RWPE2 (cell line): ENCODE measurements at places on chromosomes 16 and 17.

DNA sequence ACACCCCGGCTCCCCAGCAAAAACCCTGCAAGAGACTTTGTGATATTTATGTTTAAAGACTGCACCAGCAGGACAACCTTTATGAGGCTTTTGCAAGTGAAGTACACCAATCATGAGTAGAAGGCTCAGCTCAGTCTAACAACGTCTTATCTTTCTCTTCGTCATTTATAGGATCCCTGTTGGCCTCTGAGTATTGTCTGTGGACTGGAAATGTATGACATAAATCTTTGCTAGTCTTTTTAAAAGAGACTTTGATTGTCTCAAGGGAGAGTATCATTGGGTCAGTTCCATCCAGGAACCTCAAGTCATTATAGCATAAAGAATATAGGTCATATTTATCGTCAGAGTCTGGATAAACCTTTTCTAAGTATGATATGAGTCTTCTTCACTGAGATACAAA lies 505.0 kb upstream of the SOX9 start:
- DNase-seq: no peak

DNA sequence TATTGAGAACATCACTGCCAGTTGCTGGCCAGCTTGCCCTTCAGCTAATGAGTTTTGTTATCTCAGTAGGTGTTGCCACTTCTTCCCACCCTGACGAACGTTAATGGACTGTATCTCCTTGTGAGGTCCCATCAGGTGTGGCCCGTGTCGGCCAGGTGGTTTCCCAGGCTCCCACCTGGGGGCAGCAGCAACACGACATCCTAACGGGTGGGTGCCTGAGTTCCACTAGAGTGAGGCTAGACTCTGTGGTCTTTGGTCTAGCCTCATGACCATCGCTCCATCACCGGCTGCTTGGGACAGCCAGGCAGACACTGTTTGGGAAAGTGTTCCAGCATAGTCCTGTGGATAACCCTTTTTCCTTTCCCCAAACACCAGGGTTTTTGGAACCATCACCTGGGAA lies 45.6 kb upstream of the LCMT1 start:
- DNase-seq: no peak

DNA sequence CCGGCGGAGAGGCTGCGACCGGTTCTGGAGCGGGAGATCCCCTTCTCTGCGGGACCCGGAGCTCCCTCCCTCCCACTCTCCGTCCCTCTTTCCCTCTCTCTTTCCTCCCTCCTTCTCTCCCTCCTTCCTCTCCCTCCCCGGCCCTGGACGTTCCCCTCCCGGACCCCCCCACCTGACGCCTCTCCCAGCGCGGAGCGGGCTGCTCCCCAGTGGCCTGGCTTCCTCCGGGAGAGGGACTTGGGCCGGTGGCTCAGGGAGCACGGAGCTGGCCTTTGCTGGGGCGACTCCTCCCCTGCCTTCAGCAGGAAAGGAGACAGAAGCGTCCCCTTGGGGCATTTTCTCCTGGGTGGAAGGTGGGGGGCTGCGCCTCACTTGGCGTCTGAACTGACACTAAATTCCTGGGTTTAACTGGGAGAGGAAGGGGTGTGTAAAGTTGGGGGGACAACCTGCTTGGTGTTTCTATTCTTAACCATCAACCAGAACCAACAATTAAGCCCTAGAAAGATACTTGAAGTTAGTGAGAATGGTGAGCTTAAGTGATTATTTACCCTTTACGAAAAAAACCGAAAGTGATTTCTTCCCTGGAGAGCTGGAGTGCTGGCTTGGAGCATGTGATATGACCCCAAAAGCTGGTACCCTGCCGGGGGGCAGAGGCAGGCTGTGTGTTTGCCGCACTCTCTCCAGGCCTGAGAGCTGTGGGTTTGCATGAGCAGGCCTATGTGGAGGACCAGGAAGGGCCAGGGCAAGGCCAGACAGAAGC lies 775 bp downstream of the SPIRE2 start:
- DNase-seq: no peak

GRCh38 chr16:47644661-47645060 lies 183.5 kb downstream of the PHKB start:
- no peak for DNase-seq

- no peak for DNase-seq
Measured at GRCh38 chr17:76263896-76264295, 1.3 kb upstream of the UBALD2 start.

GRCh38 chr16:72985995-72986394 lies 61.9 kb downstream of the ZFHX3 start:
- peak; percentile 33 for DNase-seq

GRCh38 chr16:1650131-1650530 lies 27.9 kb upstream of the JPT2 start:
- no peak for DNase-seq

- DNase-seq: no peak
Measured at GRCh38 chr17:41002814-41003213, 3.1 kb upstream of the KRTAP3-2 start.

DNA sequence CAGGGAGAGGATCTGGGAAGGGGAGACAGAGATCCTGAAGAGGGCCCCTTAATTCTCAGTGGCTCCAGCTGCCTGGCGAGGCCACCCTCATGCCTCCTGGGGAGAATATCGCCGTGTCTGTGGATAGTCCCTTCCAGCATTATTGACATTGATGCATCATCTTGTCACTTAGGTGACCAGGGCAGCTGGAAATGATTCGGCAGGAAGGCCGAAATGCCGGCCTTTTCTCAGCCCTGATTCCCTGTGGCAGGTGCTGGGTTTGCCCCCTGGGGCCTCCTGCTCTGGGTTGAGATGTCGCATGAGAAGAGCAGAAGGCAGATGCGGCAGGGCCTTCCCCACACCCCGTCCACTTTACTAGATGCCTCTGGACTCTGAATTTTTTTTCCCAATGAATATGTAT lies 89.5 kb downstream of the RAP1GAP2 start:
- DNase-seq: no peak

- no peak for DNase-seq
Measured at GRCh38 chr17:21201298-21201595, 12.7 kb downstream of the TMEM11 start.

GRCh38 chr17:80793851-80794267 lies 197.8 kb upstream of the CHMP6 start:
- DNase-seq: no peak

- no peak for DNase-seq
Measured at GRCh38 chr17:42873315-42873714, 22.3 kb downstream of the AOC3 start.

GRCh38 chr17:4179071-4179470 lies 36.1 kb downstream of the CYB5D2 start:
- DNase-seq: no peak

- DNase-seq: no peak
Measured at GRCh38 chr17:76088041-76088867, 9.3 kb downstream of the ZACN start.

- no peak for DNase-seq
Measured at GRCh38 chr17:42673266-42673884, 3.4 kb downstream of the PLEKHH3 start.

DNA sequence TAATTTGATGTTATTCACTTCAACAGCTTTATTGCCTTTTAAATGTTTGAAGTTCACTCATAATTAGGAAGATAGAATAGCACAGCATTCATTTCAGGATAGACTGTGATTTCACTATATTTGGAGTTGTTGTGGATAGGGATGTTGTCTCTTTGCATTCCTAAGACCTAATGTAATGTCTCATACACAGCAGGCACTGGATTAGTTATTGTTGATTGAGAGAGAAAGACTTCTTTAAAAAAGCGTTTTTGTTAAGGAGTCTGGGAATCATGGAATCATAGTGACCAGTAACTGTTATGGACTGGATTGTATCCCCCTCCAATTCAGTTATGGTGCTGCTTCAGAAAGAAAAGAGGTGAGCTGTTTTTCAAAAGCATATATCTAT lies 122.0 kb downstream of the USP22 start:
- DNase-seq: no peak

GRCh38 chr17:17036524-17036998 lies 5.7 kb upstream of the MPRIP start:
- DNase-seq: no peak

DNA sequence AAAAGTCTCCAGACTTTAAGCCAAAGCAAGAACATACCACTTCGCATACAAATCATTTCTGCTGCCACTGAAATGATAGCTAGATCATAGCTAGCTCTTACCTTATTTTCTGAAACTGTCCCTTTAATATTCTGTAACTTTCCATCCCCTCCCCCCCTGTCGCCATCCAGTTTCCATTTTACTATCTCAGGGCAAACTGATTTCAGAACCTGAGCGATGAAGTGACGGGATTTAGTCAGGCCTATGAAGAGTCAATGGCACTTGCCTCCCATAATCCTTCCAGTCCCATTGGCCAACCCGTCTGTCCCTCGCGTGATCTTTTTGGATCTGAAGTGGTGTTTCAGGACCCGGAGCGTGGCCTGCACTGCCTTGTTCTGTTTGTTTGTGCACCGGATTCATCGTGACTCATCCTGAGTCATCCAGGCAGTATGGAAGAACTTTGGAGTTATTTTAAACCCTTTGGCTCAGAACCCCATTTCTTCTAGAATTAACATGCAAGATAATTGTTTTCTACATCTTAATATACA lies 199.8 kb upstream of the CHMP6 start:
- DNase-seq: peak; percentile 90

GRCh38 chr16:58384437-58385055 lies 7.7 kb upstream of the GINS3 start:
- DNase-seq: no peak

DNA sequence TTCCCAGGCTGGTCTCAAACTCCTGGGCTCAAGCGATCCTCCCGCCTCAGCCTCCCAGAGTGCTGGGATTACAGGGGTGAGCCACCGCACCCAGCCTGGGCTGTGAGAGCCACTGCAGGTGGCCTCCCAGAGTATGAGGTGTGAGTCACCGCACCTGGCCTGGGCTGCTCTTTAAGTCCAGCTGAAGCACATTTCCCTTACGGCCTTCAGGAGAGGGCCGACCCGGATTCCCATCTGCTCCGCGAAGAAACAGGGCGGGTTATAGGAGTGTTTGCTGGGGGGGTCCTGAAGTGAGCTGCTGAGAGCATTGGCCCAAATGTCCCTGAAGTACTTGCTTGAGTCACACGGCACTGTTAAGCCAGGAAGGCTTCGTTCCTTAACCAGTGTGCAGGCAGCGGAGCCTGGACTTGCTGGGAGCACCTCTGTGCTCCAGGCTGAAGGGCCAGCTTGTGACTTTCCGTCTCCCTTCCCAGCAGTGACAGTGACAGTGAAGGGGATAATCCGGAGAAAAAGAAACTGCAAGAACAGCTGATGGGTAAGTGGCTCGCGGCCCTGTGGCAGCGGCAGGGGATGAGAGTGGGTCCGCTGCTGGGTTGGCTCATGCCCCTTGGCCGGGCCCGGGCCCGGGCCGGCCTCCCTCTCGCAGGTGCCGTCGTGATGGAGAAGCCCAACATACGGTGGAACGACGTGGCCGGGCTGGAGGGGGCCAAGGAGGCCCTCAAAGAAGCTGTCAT lies 7.2 kb downstream of the VPS4A start:
- no peak for DNase-seq

DNA sequence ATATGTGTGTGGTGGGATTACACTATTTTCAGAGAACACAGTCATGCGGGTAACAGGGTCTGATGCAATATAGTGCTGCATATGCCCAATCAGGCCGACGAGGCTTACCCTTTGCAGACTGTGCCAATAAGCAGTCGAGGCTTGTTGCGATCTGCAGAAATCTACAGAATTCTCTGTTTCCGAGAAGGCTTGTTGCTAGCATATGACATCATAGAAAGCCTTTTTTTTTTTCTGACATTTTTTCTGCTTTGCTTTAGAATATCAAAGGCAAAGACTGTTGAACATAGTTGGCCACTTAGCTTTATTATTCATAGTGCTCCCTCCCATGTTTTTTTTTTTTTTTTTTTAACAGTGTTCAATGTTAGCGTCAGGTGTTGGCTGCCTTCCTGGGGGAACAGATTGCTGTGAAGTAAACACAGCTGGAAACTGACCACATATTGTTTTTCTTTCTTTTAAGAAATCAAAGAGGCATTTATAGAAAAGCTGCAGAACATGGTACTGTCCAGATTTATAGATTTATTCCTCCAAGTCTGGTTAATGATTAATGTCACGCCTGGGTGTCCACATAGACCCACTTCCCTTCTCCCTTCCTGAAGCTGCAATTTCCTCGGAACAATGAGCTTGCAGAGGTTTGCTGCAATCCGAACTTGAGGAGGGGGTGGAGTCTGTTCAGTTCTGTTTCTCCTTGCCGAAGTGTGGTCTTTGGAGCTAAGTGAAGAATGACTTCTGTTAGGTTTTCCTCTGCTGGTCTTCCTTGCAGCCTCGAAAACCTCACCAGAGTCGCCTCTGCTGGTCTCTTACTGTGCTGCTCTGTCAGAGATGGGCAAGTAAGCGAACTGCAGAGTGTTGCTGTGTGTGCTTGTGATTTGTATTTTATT lies 87.3 kb downstream of the MAP2K6 start:
- DNase-seq: no peak

- DNase-seq: peak; percentile 73
Measured at GRCh38 chr16:4328046-4328781, 12.3 kb downstream of the GLIS2 start.

- DNase-seq: no peak
Measured at GRCh38 chr17:76683921-76684745, 26.6 kb downstream of the MXRA7 start.

DNA sequence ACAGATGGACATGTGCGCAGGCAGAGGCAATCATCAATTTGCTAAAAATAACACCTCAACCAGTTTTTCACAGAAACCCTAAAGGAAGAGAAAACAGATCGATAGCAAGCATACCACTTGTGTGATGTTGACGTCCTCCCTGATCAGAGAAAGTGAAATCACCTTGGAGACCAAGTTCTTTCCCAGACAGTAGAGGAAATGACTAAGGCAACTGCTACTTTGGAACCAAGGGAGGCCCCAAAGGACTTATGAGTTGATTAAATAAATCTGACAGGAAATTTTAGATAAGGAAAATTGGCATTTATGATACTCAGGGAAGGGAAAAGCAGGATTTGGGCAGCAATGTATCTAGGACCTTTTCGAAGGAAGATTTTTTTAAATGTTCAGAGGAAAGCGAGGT lies 267.1 kb upstream of the ASIC2 start:
- DNase-seq: no peak

GRCh38 chr17:79033046-79033616 lies 9.2 kb downstream of the C1QTNF1 start:
- no peak for DNase-seq

GRCh38 chr17:46821482-46822387 lies 3.2 kb upstream of the WNT3 start:
- no peak for DNase-seq

DNA sequence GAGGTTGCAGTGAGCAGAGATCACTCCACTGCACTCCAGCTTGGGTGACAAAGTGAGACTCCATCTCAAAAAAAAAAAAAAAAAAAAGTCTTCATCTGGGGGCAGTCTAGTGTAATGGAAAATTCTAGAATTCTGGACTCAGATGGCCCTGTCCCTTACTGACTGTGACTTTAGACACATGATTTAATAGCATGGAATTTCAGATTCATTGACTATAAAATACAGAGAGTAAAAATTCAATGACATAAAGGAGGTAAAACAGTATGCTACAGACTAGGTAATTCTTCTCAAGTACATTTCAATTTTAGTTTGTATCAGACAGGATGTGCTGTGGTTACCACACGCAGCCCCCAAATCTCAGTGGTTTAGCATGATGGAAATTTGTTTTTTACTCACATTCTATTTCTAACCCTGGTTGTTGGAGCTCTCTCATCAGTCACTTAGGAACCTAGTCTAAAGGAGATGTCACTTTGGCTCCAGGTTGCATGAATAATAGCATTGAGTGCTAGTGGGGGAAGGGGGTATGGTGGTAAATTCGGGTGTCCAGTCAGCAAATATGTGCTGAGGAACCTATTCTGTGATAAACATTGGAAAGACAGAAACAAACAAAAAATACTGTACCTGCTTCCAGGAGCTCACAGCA lies 444.0 kb downstream of the XYLT1 start:
- no peak for DNase-seq

GRCh38 chr17:73550556-73550955 lies 93.7 kb downstream of the SDK2 start:
- peak; percentile 60 for DNase-seq
